ENCODE measurements at places on chromosomes 11 and 22.

GRCh38 chr22:29098296-29098695 is 25.5 kb downstream of the KREMEN1 start:
- DNase-seq: no peak

DNA sequence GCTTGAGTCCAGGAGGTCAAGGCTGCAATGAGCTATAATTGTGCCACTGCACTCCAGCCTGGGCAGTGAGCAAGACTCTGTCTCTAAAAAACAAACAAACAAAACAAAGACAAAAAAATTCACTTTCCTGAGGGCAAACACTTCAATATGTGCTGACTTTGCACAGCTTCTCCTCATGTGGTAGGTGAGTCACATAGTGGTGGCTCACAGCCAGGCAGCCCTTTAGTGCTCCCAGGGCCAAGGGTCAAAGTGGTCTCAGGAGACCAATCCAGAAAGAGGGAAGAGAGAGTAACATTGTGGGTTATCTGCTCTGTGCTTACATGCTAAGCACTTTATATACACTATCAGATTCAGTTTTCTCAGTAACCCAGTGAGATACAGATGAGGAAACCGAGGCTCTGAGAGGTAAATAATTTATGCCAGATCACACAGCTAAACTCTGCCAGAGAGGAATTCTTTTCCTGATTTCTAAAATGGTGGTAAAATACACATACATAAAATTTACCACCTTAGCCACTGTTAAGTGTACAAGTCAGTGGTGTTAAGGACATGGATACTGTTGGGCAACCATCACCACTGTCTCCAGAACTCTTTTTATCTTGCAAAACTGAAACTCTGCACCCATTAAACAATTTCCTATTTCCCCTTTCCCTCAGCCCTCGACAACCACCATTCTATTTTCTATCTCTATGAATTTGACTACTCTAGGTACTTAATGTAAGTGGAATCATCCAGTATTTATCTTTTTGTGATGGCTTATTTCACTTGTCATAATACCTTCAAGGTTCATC is 231.7 kb upstream of the NARS2 start:
- DNase-seq: no peak

DNA sequence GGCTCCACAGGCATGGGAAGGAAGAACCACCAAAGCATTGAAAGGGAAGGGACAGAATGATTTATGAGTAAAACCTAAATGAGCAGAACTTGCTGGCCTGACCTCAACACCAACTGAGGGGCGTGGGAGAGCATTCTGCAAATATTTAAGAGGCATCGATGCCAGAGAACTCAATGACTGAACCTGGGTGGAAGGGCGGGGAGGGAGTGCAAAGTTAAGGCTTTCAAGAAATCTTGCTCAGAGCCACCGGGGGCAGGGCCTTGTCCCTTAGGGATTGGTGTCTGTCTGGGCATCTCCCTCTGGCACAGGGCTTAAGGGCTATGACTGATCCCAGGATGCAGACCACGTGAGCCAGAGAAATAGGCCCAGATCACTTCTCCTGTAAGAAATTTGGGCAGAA is 137.1 kb downstream of the ADAMTS15 start:
- DNase-seq: no peak

DNA sequence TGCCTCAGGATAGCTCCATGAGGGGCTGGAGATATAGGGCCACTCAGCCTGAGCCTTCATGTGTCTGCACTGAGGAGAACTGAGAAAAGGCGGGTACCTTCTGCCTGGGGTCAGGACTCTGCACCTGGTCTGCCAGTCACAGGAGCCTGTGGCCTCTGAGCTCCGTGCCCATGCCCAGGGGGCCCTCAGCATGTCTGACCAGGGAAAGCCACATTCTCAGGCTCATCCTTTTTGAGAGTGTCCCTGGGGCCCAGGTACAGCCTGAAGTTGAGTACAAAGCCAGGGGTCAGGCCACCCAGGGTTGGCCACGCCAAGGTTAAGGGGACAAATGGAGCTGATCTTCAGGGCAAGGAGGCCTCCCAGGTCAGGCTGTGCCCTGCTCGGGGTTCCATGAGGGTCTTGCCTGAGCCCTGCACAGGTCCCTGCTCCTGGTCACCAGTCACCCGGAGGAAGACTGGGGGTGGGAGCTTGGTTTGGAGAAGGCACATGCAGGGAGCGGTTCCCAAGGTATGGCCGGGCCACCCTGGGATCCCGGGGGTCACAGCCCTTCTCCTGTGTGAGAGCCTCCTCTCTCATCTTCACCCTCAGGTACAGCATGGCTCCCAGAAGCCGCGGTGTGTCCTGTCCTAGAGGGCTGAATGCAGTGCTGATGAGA is 6.0 kb downstream of the DENND6B start:
- DNase-seq: no peak

Data from stimulated activated CD4-positive, alpha-beta T cell treated with anti-CD3 and anti-CD28 coated beads, Interleukin-15, amount 100 ng/mL, for 48 hours (primary cell).